ENCODE measurements at places on chromosomes 12 and 14.
A peak's percentile ranks its signal among the peaks of the same experiment; 100 is the strongest.

GRCh38 chr12:3137268-3137781 lies 60.1 kb downstream of the TSPAN9 start:
- peak; percentile 31 for DNase-seq

- no peak for DNase-seq
These were observed 59.4 kb downstream of the TTC9 start for GRCh38 chr14:70700955-70701585.

- DNase-seq: no peak
These were observed 1.3 kb downstream of the GOLT1B start for GRCh38 chr12:21502872-21503271.

- no peak for DNase-seq
These were observed 23.0 kb upstream of the JDP2 start for GRCh38 chr14:75404847-75405246.

- no peak for DNase-seq
These were observed 31.5 kb downstream of the HSP90AA1 start for GRCh38 chr14:102055181-102055901.

- no peak for DNase-seq
These were observed 191.6 kb downstream of the DUSP6 start for GRCh38 chr12:89160716-89161123.

DNA sequence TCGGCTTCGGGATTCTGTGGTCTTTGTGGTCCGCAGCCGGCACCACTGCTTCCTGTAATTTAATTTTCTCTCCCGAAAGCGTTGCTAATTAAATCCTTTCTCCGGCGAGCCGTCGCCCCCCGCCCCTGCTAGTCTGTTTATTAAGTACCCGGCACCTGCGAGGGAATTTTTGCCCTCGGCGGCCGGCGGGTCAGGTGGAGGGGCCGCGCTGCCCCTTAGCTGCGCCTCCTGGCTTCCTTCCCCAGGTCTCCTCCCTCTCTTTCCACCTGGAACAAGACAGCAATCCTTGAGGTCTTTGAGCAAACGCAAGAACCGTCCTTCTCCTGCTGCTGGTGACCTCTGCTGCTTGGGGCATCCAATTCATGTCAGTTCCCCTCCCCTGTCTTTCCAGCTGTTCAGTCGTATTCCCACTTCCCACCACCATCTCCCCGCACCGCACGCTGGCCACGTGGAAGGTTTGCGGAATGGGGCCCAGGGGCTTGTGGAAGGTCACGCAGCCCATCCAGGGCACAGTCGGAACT lies 16.2 kb downstream of the ZDHHC22 start:
- DNase-seq: no peak

- no peak for DNase-seq
These were observed 68.8 kb downstream of the ALX1 start for GRCh38 chr12:85348779-85349178.

DNA sequence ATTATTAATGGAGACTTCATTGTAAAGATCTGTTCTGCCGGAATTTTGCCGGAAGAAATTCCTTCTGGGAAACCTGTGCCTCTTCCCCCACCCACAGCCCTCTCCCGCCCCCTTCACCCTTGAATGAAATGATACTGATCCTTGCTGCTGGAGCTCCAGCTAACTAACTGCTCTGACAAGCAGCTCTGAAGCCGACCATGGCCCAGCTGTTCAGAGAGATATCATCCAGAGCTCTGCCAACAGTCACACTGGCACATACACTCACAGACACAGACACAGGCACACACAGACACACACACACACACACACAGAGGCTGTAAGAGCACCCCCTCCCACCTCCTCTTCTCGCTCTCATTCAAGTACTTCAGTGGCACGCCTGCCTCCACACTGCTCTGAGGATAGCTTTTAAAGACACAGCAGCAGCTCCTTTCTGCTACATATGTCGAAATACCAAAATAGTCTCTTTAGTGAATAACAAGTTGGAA lies 88.6 kb downstream of the R3HDM2 start:
- DNase-seq: no peak

DNA sequence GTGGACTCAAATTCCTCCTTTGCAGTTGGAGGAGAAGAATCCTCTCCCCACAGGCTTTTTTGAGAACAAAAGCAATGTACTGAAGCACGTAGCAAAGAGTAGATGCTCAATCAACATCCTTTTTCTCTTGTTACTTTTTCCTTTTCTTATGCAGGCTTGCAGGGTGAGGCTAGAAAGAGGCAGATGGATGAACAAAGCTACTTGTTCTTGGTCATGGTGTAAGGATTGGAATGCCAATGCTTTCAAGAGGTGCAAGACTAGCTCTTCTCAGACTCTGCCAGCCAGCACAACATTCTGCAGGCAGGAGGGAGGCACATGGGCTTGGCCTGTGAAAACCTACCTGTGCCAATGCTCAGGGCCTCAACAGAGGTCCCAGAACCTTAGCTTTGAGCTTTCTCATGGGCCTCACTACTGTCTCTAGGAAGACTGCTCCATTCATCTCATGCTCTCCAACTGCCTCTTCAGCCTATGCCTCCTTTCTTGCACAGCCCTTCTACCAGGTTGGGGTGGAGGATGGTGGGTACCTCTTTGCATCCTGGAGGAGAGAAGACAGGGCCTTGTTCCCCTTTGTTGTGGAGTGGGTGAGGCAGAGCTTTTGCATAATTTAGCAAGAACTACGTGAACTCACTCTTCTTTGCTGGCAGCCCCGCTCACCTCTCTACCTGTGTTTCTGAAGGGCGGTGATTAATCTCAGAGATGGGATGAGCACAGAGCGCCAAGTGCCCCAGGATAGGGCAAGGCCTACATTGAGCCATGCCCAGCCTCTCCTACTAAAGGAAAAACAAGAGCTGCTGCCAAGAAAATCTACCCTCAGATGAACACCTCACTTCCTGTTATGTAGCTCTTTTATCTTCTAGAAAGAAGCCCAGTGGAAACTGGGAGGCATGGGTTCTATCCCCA lies 1119.7 kb downstream of the VRK1 start:
- no peak for DNase-seq

DNA sequence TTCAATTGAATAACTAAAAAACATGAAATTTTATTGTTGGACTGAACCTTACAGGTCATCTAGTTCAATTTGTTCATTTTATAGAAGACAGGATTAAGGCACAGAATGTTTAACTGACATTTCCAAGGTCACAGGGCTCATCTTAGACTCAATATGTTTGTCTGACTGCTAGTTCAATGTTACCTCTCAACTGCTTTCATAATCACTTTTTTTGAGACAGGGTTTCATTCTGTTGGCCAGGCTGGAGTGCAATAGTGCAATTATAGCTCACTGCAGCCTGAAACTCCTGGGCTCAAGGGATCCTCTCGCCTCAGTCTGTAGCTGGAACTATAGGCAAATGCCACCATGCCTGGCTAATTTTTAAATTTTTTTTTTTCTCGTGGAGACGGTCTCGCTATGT lies 24.4 kb upstream of the ITGA5 start:
- no peak for DNase-seq

DNA sequence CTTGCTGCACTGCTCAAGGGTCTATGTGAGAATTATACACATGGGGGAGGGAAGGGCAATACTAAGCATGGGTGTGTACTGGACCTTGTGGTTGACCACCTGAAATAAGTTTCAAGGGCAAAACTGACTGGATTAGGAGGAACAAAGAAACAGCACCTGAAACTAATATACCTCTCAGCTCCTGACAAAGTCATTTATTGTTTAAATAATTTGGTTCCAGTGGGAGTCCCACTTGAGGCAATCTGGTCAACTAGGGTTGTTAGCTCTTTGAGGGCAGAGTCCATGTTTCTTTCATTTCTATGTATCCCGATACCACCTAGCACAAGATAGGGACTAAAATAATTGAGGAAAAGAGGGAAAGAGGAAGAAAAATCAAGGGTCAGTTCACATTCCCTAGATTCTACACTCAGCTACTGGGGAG lies 45.5 kb downstream of the STXBP6 start:
- no peak for DNase-seq

DNA sequence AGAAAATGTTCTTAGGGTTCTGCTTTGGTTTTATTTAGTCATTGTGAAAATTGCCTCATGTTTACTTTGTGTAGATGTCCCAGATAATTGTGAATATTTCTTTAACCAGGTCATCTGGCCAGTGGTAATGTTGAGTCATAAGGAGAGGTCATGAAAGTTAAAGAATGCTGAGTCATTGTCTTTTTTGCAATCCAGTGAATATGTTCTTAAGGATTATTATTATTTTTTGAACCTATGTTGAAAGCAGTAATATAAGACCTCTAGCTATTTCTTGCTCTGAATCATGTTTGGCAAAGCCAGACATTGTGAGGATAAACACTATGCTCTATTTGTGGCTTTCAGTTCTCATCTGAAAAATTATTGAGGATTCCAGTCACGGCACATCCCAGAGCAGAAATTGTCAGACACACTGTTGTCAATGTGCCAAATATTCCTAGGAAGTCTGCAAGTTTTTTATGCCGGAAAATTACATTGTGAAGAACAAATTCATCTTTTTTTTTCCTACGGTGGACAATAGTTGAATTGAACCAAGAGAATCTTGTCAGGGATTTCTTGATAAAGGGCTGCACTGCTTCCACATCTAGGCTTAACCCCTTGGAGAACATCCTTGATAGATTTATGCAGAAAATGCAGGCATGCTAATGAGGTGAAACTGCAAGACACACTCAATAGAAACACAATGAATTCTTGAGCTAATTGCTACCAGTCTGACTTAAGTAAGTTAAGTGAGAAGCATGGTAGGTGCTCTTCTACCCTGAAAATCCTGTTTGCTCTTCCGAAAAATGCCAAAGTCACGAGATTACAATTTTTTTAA lies 369.6 kb downstream of the ATP23 start:
- peak; percentile 99 for DNase-seq

- no peak for DNase-seq
These were observed 59.5 kb upstream of the ASPG start for GRCh38 chr14:104026024-104026423.

DNA sequence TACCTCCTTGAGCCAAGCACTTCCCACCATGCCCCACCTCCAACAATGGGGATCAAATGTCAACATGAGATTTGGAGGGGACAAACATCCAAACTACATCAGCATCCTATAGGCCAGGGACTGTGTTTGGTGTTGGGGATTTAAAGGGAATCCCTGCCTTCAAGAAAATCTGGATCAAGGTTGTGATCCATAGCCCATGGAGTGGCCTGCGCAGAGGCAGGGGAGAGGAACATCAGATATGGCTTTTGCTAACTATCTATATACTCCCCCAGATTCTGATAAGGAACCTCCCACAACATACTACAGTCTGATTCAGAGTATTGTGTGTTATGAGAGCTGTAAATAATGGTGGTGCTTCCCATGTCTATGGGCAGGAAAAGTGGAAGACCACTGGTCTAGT lies 5.1 kb downstream of the KIF5A start:
- DNase-seq: no peak

- no peak for DNase-seq
These were observed 29.0 kb downstream of the MAGOHB start for GRCh38 chr12:10584415-10584814.

GRCh38 chr14:98173305-98173704 lies 1098.7 kb downstream of the BCL11B start:
- no peak for DNase-seq

- DNase-seq: no peak
These were observed 71.5 kb upstream of the FBRSL1 start for GRCh38 chr12:132418393-132418925.

- no peak for DNase-seq
These were observed 510.4 kb downstream of the SLC16A7 start for GRCh38 chr12:60106214-60106613.

DNA sequence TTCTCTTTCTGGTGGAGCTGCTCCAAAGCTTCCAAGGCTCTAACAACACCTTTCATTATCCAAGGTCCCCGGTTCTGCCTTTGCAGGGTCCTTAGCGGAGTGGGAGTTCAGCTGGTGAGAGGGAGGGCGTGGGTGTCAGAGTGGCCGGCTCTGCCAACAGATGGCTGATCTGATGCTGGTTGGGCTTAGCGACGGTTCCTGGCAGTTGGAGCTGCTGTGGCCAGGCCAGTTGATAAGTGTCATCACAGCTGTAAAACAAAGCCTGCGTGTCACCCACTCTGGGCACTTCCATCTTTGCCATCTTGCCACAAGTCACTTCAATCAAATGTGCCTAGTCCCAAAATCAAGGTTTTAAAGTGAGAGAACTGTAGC lies 36.3 kb downstream of the RIN3 start:
- no peak for DNase-seq

GRCh38 chr14:97788364-97788763 lies 991.2 kb downstream of the VRK1 start:
- no peak for DNase-seq

DNA sequence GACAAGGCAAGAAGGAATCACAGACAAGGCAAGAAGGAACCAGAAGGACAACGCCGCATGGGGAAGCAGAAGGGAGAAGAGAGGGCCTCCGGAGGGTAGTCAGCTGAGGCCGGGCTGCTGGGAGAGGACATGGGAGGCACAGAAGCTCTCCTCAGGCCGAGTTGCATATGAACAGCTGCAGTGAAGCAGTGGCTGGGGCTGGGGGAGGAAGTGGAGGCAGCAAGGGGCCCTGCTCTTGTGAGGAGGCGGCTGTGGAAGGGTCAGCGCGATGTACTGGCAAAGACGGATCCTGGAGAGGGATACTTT lies 22.0 kb upstream of the TMEM106C start:
- DNase-seq: no peak

DNA sequence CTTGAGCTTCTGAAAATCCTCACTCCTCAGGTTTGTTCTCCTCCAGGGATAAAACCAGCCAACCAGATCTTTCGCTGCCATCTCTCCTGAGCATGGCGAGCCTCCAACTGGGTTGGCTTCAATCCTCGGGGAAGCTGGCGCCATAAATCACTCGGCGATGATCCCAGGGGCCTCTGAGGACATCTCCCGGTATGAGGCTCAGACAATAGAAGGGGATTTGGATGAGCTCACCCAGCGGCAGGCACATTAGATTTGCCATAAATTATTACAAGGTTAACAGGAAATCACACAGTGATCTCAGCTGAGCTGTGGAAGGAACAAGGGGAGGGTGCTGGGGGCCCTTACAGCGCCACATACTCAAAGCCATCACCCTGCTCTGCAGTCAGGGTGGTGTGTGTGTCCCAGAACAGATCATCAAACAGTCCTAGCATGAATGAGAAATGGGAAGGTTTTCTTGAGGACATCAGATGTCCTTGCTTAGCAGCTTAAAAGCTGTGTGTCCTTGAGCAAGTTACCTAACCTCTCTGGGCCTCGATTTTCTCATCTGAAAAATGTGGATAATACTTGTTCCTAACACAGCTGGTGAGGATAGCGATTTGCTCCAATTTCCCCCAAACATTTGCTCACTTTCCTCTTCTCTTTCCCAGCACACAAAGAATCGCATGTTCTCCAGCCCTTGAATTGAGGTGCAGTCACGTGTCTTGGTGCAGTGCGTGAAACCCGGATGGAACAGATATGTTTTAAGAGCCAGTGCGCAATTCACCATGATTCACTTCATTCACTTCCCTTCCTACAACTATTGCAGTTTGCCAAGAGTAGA lies 142.8 kb downstream of the SCARB1 start:
- peak; percentile 90 for DNase-seq

DNA sequence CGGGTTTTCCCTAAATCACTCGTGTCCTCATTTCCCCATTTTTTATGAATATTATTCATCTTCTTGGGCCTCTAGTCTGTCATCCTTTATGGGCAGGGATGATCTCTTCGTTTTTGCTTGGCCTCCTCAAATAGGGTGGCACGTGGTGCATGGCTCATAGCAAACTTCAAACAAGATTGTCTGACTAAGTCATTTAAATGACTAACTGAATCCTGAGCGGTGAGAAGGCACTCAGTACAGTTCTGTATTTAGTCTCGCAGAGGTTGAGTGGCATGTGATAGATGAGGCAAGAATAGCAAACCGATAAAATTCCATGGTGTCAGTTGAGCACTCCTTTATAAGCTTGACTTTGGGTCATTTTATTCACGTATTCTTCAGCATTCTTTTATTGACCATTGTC lies 5.7 kb upstream of the JDP2 start:
- DNase-seq: peak; percentile 50
